ENCODE measurements at places on chromosomes 5 and 9.

DNA sequence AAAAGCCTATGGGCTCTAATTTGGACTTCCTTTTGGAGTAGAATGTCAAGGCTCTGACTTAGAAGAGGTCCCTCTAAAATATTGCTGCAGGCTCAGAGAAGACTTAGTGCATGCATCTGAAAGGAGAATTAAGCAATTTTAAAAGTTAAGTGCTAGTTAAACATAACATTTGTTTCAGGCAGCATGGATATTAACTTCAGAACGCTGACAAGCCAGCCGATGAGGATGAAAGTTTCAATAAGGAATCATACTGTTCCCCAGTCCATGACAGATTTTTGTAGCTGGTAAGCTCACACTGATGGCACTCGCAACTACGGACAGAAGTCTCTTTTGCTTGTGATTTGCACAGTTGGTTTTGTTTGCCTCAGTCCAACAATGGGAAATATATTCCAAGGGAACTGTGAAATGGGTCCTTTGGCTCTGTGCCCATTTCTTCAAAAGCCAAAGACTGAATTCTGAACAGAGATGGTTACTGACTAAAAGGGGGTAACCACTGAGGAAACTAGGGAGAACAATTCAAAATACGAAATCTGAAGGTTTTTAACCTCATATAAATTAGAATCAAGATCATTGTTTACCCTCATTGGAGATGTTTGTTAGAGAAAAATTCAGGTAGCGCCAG, 47.6 kb downstream of the DCP2 start:
- DNase-seq = no peak

- no peak for DNase-seq
Observed at GRCh38 chr5:173862047-173862477, 26.1 kb upstream of the CPEB4 start.

DNA sequence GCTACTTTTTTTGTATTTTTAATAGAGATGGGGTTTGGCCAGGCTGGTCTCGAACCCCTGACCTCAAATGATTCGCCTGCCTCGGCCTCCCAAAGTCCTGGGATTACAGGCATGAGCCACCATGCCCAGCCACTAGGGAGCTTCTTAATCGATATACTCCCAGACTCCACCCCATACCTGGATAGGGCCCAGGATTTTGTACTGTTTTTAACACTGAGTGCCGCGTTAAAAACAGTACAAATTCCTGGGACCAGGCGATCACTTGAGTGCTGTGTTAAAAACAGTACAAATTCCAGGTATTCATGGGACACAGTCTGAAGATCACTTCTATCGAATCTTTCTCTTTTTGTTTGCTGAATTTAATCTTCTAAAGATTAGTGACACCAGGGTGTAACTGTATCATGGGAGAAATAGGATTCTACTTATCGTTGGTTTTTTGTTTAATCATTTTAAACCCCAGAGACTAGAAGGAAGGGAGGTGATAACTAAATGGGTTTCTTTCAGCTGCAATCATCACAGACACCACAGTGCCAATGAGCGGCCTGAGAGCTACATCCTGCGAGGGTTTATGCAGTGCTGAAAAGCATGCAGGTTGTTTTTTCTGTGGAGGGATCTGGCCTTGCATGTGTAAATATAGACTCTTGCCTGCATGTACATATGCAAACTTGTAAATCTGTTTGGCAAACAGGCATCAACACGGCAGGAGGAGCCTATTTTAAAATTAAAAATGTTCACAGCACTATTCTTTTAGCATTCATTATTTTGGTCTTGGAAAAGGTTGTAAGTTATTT, 303.8 kb upstream of the WWC1 start:
- DNase-seq = no peak

- DNase-seq = no peak
Observed at GRCh38 chr9:79489261-79490000, 82.3 kb upstream of the TLE4 start.

- DNase-seq = no peak
Observed at GRCh38 chr9:38315085-38315595, 77.4 kb upstream of the ALDH1B1 start.

GRCh38 chr5:14217587-14217986, 74.4 kb downstream of the TRIO start:
- no peak for DNase-seq

DNA sequence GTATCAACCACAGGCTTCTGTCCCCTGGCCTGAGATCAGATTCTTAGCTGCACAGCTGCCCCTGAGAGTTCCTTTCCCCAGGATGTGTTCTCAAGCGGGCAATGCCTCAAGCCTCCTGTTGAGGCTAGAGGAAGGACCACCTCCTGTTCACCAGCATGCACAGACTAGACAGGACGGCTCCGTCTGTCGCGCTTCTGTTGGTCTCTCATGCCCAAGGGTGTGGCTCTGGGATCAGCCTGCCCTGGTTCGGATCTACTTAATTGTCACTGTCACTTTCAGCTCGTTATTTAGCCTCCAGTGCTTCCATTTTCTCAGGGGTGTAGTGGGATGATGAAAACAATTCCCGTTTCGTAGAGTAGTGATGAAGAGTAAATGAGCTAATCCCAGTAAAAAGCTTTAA, 103.1 kb downstream of the KCNIP1 start:
- DNase-seq = no peak

DNA sequence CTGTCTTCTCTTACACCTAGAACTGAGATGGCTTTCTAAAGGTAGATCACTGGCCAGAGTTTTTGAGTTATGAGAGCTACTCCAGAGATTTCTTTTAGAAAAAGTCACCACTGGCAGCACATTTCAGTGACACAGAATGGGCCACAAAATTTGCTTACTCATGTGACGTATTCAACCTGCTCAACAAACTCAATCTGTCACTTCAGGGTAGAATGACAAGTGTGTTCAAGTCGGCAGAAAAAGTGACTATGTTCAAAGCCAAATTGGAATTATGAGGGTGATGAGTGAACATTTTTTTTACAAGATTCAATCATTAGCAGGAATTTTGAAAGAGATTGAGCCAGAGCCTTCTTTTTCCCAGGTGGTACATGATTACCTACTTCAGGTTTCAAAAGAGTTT, 46.5 kb downstream of the TAF11L14 start:
- no peak for DNase-seq

DNA sequence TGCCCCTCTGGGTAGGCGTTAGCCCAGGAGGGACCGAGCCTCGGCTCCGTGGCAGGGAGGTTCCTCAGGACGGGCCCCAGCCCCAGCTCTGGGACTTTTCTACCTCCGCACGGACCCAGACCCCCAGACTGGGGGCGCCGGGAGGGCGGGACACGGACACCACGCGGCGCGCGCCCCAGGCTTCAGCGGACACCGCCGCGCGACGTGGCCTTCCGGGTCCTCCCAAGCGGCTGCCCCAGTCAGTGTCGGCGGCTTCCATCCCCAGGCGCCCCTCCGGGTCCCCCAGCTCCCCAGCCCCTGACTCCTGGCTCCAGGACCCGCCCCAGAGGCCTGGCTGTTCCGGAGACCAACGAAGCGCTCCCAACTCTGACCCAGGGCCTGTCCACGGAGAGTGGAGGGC, 3.1 kb downstream of the LCNL1 start:
- no peak for DNase-seq

- no peak for DNase-seq
Observed at GRCh38 chr9:89629081-89629976, 24.5 kb downstream of the GADD45G start.

- DNase-seq = no peak
Observed at GRCh38 chr9:80320916-80321315, 749.2 kb downstream of the TLE4 start.
